ENCODE measurements at places on chromosomes 12 and 14.

- DNase-seq = no peak
Observed at GRCh38 chr14:95489214-95490137, 27.0 kb downstream of the SYNE3 start.

DNA sequence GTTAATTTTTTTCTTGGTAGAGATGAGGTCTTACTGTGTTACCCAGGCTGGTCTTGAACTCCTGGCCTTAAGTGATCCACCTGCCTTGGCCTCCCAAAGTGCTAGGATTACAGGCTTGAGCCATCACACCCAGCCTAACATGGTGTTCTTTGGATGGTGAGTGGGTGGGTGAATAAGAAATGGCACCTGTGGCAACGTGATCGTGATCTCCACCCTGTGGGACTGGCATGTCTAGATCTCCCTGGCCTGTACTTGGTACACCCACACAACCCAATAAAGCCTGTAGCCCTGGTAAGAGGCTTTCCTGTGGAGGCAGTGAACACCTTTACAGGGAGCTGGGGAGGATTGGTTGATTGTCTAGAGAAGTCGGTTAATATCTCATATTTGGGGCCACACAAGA, 25.2 kb downstream of the SYNE2 start:
- no peak for DNase-seq

DNA sequence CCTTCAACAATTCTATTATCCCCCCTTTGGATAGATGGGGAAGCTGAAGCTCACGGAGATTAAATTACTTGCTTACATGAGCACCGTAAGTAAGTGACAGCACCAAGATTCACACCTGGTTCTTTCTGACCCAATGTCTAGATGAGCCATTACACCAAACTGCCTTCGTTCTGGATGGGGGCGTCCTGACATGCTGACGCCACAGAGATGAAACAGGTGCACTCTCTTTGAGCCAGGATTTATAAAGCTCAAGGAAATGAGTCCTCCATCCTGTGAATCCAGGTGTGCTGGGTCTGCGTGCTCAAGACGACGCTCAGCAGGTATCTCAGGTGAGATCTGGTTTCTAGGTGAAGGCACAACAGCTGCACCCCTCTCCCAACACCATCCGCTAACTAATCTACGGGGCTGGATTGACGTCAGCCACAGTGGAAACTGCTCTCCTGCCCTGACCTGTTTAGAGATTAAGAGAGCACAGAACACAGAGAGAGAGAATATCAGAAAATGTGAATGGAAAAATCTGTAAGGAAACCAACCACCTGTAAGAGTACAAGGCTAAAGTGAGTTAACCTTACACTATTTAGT, 61.6 kb downstream of the KSR2 start:
- DNase-seq = no peak

GRCh38 chr12:62260733-62261683, 804 bp downstream of the USP15 start:
- peak; percentile 56 for DNase-seq

GRCh38 chr12:88057994-88058718, 29.0 kb upstream of the C12orf50 start:
- DNase-seq = no peak

- DNase-seq = no peak
Observed at GRCh38 chr12:45304514-45305178, 88.8 kb downstream of the ANO6 start.

- no peak for DNase-seq
Observed at GRCh38 chr12:116918464-116918863, 7.7 kb downstream of the FBXW8 start.

- DNase-seq = no peak
Observed at GRCh38 chr14:103537175-103537990, 8.4 kb downstream of the TRMT61A start.

DNA sequence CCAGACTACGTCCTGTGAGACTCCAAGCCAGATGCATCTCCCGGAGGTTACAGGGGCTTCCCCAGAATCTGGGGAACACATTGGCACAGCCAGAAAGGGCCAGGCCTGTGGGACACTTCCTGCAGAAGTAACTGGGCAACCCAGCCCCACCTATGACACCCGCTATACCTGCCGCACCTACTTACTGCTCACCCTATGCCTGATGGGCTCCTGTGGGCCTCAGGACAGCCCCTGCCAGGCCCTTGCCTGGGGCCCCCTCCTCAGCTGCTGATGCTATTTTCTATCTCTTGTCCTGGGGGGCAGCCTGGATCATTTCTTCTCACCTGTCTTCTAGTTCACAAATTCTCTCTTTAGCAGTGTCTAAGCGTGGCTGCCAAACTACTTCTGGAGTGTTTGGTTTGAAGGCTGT, 28.7 kb downstream of the JAG2 start:
- DNase-seq = no peak

- no peak for DNase-seq
Observed at GRCh38 chr14:67784244-67784823, 32.1 kb downstream of the ZFYVE26 start.

GRCh38 chr12:26331960-26332359, 136.6 kb downstream of the SSPN start:
- no peak for DNase-seq

GRCh38 chr14:102805371-102805891, 28.2 kb downstream of the TRAF3 start:
- peak; percentile 33 for DNase-seq

- no peak for DNase-seq
Observed at GRCh38 chr12:108633534-108634248, at the start of gene SELPLG. Gene SELPLG, minus strand, starts transcription at chr12:108633894. Its CDS starts 9,587 bp downstream, at chr12:108624307.

- DNase-seq = no peak
Observed at GRCh38 chr14:61940666-61941420, 178.6 kb downstream of the SNAPC1 start.

- no peak for DNase-seq
Observed at GRCh38 chr12:78760906-78761305, 103.7 kb upstream of the SYT1 start.

GRCh38 chr12:32761716-32762115, 6.0 kb upstream of the YARS2 start:
- no peak for DNase-seq

DNA sequence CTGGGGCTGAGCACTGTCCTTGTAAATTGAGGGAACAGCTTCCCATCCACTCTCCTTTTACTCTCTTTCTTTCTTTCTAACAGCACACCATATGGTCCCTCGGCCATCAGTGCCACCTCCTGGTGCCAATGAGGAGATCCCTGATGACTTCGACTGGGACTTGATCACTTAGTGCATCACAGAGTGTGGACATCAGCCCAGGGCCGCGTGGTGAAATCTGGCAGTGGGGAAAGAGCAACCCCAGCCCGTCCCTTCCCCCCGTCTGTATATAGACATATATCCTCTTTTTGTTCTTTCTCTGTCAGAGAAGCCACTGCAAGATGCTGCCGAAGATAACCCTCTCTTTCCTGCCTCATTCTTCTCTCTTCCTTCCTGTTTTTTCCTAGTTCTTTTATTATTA, 13.5 kb downstream of the C3AR1 start:
- DNase-seq = no peak

DNA sequence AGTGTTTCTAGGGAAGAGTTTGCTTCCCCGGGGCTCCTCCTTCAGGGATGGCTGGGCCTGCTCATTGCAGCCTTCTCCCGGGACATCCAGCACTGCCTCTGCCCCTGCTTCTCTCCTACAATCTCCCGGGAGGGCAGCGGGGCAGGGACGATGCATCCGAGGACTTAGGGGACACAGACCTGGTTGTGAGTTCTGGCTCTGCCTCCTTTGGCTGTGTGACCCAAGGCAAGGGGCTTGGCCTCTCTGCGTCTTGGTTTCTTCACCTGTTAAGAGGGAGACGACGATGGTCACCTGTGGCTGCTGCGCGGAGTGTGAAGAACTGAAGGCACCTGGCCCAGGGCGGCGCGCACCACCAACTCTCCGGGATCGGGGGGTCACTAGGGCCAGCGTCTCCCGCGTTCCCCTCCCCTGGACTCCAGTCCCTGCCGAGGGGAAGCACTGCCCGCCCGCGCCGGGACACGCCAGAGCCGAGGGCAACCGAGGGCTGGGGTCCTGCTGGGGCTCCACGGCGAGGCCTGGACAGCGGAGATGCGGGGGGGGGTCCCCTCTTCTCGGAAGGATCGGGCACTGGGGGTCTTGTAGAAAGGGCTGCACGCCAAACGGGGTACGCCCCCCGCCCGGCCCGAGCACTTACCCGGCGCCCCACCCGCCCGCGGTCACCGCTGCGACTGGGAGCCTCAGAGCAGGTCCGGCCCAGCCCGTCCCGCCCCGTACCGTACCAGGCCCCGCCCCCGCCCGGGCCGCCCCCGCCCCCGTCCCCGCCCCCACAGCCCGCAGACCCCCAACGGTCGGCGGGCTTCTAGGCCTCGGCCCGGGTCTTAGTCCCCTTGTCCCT, at the start of gene HVCN1:
Gene HVCN1 (minus strand): TSS at position 670 of the 835 bp plus-strand sequence. CDS start 5,870 bp downstream, outside the sequence.
- DNase-seq = no peak

- no peak for DNase-seq
Observed at GRCh38 chr14:58200846-58201245, 897 bp downstream of the ACTR10 start.

GRCh38 chr14:68680541-68681051, 112.3 kb downstream of the ZFP36L1 start:
- DNase-seq = no peak

GRCh38 chr12:85633491-85633890, 202.7 kb downstream of the RASSF9 start:
- no peak for DNase-seq

DNA sequence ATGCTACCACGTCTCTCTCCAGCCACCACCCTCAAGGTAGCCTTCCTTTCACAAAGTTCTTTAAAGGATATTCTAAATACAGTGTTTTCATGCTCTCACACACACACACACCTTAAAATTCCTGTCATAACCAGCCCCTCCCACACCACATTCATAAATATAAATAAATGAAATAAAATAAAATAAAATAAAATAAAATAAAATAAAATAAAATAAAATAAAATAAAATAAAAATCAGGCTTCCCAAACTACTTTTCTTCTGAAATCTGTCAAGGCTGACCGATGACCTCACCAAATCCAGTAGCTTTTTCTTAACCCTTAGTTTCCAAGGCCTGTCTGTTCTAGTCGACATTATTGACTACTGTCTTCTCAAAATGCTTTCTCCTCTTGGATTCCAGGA, 378.4 kb downstream of the SEC23A start:
- DNase-seq = no peak

DNA sequence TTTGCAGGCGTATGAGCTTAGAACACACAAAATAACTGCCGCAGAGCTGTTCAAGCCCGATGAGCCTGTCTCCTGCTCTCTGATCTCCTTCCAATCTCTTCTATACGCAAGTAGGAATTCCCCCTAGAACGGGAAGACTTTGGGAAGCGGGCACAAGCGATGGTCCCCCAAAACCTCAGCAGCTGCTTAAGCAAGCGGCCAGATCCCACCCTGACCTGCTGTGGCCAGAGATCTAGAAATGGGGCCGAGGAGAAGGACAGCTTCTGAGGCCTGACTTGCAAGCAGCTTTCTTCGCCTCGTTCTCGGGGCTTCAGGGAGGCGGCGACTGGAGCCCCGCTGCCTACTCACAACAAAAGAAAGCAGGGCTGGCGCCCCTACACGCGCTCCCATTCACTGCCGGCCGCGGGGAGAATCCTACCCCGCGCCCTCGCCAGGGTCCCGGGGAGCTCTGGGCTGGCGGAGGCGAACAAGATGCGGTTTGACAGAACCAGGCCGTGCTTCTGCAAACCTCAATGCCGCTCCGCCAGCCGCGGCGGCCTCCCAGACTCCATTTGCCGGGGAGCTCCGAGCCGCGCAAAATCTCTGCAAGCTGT, 922 bp downstream of the TBX5 start:
- DNase-seq = no peak

DNA sequence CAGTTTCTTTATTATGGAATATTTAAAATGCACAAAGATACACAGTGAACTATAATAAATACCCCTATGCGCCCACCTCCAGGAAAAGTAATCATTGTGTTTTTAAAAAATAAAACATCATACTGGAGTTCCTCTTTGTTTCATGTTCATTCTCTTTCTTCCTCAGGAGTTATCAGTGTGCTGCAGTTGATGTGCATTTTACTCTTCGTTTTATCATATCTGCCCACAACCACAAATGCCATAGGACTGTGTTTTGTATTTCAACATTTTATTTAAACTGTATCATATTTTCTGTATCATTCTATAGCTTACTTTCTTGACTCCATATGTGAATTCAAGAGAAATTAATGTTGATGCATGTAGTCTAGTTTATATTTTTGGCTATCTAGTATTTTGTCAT, 53.9 kb downstream of the TSHR start:
- no peak for DNase-seq

- DNase-seq = no peak
Observed at GRCh38 chr14:104136472-104137296, 1.7 kb upstream of the KIF26A start.

- DNase-seq = no peak
Observed at GRCh38 chr14:51730098-51730497, 78.4 kb downstream of the FRMD6 start.

DNA sequence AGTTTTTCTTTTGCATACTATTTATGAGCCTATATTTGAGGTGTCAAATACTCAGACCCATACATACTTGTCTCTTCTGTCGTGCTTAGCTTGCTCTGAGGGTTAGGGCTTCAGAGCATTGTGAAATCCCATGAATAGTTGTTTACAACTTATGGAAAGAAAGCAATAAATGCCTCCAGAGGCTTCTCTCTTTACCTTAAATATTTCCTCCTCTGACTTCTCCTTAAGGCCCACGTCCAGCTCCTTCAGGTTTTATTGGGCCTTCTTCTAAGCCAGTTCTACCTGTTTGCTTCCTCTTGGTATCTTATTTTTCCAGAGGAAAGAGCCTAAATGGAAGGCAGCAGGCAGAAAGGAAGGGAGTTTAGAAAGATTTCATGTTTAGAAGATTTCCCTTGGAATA, 218.6 kb downstream of the SPTSSA start:
- DNase-seq = no peak

GRCh38 chr12:109928058-109928656, 28.1 kb downstream of the TCHP start:
- no peak for DNase-seq

GRCh38 chr12:54398995-54399793, 14.7 kb upstream of the ZNF385A start:
- DNase-seq = peak; percentile 72

- DNase-seq = no peak
Observed at GRCh38 chr12:131883521-131883900, 10.9 kb upstream of the ULK1 start.

DNA sequence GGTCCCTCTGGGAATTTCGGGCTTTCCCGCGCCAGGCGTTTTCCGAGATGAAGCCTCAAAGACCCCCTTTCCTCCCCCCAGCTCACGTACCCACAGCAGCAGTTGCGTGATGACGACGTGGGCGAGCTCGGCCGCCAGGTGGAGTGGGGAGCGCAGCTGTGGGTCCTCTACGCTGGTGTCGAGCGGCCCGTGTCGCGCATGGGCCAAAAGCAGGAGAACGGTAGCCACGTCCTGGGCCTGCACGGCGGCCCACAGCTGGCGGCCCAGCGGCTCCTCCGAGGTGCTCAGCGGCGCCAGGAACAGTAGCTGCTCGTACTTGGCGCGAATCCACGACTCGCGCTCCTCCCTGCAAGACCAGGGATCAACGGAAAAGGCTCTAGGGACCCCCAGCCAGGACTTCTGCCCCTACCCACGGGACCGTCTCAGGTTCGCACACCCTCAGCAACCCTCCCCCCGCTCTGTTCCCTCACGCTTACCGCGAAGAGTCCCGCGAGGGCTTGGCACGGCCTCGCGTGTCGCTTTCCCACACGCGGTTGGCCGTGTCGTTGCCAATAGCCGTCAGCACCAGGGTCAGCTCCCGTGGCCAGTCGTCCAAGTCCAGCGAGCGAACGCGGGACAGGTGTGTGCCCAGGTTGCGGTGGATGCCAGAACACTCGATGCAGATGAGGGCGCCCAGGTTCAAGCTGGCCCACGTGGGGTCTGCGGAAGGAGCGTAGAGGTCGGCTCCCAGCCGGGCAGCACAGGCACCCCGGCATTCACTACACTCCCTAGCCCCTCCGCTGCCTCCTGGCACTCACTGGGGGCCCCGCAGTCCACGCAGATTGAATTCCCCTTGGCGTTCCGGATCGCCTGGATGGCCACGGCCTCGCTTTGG, 11.4 kb downstream of the AGAP2 start:
- DNase-seq = no peak
